MCF 10A (cell line): ENCODE measurements at places on chromosomes 7 and 10.

DNA sequence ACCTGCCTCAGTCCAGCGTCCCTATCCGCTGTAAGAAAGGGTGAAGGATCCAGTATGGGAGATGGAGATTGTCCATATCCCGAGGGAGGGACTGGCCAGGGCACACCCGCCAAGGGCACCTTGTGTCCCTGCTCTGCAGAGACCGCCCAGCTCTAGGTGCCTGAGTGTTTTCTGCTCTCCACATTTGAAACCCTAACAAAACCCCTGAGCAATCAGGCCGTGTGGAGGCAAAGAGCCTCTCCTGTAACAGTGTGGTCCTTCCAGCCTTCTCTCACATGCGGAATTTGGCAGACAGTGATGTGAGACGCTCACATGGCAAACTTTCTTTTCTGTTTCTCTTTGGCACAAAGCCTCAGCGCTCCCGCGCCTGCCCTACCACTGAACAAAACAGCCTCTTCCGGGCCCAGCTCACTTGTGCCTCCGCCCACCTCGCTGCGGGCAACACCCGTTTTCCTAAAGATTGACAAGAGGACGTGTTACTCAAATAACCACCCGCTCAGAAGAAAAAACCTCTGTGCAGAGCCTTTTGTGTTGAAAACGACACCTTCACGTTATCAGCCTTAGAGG lies 514.8 kb downstream of the DNAJB6 start:
- no peak for DNase-seq

DNA sequence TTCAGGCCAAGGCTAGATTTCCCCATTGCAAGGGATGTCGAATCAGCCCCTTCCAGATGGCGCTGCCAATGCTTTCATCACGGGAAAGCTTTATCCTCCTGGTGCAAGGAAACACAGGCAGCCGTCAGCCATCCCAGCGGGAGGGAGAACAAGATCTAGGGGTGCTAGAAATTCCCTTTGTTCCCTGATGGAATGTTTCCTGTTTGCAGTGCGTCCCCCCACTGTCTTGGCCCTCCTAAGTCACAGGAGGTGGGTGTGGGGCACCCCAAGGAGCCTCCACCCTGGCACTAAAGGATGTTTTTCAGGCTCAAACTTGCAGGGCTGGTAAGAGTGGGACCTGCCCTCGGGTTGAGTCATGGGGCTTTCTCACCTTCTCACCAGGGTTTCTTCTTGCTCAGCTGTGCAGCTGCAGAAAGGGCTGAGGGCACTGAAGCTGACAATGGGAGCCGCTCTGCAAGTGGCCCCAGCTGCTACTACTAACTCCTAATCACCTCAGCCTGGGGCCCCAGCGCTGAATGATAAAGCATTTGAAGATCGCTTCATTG lies 103.6 kb downstream of the PRPF18 start:
- peak; percentile 89 for DNase-seq

DNA sequence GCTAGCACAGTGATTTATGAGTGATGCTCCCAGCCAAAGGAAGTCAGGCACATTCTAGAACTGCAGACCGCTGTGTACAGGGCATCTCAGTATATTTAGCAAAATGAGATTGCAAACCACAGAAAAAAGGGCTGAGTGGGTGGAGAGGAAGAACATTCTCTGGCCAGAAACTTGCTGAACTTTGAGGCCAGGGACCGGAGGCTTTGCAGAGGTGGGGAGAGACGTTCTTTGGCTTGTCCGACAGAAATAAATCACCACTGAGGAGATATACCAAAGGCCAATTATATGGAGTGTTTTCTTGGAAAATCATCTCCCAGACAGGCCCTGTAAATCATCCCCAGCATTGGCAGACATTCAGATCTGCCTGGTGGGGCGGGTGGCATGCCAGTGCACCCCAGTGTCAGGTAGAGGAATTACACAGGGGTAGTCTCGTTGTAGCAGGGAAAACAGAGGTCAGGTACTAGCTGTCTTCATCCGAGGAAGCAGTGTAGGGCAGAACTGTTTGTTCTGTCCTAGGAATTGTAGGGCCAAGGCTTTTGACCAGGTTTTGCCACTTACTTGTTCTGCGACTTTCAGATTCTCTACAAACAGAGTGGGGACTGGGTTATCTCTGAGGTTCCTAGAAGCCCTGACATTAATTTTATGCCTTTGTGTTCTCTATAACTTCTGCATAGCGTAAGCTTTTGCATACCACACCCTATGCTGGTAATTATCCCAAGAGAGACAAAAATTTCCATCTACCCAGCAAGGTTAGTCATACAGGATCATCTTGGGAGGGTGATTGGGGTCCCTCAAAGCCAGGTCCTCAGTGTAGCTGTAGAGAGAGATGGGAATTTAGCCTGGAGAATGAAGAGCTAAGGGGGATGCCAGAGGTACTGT lies 655.6 kb downstream of the LRMDA start:
- DNase-seq = peak; percentile 67

DNA sequence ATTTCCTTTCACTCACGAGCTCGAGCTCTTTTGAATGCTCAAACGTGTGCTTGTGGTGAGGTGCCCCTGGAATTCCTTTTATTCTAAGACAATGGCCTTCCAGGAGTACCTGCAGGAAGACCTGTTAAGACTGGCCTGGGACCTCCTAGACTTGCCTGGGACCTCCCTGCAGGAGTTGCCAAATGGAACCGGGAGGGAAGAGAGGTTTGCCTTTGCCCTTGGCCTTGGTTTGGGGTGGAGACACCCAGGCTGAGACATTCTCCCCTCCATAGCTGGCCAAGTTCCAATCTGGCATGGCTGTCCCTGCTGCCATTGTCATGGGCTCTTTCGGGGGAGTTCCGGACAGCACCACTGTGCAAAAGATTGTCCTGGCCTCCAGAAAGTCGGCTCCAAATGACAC lies 39.7 kb downstream of the DNAJB12 start:
- DNase-seq = peak; percentile 86

- peak; percentile 16 for DNase-seq
Measured at GRCh38 chr10:83724471-83725241, 414.7 kb upstream of the GHITM start.

GRCh38 chr7:44617225-44617890 lies 10.9 kb downstream of the OGDH start:
- peak; percentile 9 for DNase-seq

GRCh38 chr7:73613954-73614735 lies 10.2 kb downstream of the MLXIPL start:
- DNase-seq = peak; percentile 62

GRCh38 chr10:106559442-106559841 lies 605.1 kb downstream of the SORCS1 start:
- peak; percentile 87 for DNase-seq

DNA sequence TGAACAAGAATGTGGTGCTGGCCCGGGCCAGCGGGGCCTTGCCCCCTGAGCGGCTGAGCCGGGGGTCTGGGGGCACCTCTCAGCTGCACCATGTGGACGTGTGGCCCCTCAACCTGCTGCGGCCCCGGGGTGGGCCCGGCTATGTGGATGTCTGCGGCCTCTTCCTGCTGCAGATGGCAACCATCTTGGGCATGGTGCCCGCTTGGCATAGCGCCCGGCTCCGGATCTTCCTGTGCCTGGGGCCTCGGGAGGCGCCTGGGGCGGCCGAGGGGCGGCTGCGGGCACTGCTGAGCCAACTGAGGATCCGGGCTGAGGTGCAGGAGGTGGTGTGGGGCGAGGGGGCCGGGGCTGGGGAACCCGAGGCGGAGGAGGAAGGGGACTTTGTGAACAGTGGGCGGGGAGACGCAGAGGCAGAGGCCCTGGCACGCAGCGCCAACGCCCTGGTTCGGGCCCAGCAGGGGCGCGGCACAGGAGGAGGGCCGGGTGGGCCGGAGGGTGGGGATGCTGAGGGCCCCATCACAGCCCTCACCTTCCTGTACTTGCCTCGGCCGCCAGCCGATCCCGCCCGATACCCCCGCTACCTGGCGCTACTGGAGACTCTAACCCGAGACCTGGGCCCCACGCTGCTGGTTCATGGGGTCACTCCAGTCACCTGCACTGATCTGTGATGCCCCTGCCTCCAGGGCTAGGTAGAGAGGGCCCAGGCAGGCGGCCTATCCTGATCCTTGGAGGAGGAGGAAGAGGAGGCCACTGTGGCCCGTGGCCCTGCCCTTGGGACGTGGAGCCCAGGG lies 1.1 kb upstream of the TRIP6 start:
- peak; percentile 83 for DNase-seq

- DNase-seq = peak; percentile 6
Measured at GRCh38 chr10:57624856-57625592, 642.7 kb downstream of the IPMK start.

DNA sequence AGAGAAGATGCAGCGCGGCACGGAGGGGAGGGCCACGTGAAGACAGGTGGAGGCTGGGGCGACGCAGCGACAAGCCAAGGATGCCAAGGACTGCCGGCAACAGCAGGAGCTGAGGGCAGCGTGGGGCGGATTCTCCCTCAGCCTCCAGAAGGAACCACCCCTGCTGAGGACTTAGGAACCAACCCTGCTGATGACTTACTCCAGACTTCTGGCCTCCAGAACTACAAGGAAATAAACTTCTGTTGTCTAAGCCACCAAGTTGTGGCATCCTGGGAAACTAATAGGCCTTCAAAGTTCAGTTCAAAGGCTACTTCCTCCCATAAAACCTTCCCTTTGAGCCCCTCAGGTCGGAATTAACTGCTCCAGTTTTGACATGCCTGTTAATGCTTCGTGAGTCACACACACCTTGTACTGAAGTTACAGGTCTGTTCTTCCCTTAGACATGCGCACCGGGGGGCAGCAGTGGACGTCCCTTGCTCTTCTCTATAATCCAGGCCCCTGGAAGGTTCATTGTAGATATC lies 88.4 kb upstream of the RHEB start:
- DNase-seq = peak; percentile 65

DNA sequence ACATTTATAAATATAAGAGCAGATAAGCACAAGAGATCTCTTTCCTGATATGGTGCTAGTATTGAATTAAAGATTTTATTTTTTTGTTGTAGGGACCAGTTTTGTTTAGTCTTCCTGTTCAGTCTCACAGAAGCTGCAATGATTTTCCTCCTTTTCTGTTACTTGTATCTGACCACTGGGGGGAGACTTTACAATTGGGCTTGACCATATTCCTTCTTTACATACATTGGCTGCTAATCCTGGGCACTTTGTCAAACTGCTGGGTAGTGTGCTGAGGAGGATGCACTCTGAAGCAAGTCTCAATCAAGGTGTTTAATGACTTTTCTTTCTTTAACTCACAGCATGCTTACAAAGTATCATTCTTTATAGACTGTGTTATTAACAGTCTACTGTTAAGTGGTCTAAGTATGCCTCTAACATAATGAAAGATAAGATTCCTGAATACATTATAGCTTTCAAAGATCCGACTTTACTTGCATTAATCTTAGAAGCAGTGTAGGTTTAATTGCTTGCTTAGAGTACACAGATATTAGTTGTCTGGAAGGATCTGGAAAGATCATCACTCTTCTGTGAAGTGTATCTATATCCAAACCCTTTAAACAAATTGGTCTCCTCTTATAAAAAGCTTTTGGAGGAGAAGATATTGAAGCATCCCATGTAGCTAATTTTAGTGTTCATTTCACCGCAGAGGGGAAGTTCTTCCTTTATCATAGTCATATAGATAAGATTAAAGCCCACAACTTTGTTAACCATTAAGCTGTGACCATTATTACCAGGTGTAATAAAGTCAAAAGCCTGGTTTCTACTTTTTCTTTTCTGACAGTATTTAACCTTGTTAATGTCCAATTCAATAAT lies 3.1 kb downstream of the PALS2 start:
- peak; percentile 79 for DNase-seq

GRCh38 chr10:66836057-66836456 lies 89.8 kb upstream of the LRRTM3 start:
- DNase-seq = peak; percentile 17
